Stimulated activated CD4-positive, alpha-beta T cell treated with anti-CD3 and anti-CD28 coated beads, Interleukin-1b, Interleukin-23, amount 100 ng/mL, for 1 hour (primary cell): ENCODE measurements at places on chromosomes 6 and 20.

GRCh38 chr6:7773322-7773721 lies 47.4 kb downstream of the BMP6 start:
- DNase-seq: no peak

- no peak for DNase-seq
Measured at GRCh38 chr20:57655809-57656155, 35.6 kb upstream of the ZBP1 start.

- no peak for DNase-seq
Measured at GRCh38 chr6:7680393-7681075, 45.4 kb upstream of the BMP6 start.

DNA sequence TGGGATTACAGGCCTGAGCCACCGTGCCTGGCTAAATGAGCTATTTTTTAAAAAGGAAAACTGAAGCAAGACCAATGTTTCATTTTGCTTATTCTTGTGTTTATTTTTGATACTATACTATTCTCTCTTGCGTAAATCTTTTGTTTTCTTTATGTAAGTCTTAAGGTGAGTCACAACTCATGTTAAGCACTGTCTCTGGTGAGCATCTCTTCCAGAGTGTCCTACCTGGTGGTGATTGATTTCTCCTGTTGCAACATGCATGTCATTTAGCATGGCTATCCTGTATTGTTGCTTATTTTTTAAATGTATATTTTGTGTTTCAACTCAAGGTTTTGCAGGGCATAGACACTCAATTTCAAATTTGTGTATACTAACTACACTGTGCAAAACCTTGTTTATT lies 336.0 kb downstream of the RFPL4B start:
- DNase-seq: no peak

DNA sequence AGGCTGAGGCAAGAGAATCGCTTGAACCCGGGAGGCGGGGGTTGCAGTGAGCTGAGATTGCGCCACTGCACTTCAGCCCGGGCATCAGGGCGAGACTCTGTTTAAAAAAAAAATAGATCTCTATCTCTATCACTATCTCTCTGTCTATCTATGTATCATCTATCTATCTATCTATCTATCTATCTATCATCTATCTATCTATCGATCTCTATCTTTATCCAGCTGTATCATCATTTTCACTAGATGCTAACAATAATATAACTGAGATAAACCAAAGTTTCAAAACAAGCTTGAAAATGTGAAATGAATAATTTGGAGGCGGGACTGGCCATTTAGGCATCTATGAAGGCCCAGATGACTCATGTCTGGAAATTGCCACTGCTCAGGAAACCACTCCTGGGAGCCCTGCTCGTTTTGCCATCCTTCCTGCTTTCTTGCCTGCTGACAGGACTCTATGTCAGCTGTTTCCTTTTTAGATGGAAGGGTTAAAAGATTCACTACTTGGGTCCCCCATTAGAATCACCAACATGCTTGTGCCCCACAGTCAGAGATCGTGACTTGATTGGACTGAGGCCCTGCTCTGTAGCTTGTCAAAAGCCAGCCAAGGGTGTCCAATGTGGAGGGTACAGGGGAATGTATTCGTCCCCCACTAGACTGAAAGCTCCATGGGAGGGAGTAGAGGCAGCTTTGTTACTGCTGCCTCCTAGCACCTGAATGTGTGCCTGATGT lies 61.7 kb downstream of the UTRN start:
- DNase-seq: no peak

DNA sequence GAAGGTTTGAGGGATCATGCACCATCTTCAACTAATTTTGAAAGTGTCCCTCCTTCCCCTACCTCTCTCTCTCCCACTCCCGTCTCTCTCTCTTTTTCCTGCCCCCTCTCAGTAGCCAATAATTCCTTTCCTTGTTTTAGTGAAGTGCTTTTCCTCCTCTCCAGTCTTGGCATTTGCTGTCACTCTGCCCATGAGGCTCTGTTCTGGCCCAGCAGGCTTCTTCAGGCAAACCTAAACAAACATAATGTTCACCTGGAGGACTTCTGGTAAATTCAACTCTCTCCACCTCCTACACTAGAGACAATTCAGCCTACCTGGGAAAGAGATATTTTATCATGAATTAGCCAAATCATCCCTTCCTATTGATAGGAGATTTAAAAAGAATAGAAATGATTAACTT lies 320.4 kb upstream of the RNF24 start:
- DNase-seq: no peak

- no peak for DNase-seq
Measured at GRCh38 chr20:9311132-9311531, 203.3 kb upstream of the LAMP5 start.

DNA sequence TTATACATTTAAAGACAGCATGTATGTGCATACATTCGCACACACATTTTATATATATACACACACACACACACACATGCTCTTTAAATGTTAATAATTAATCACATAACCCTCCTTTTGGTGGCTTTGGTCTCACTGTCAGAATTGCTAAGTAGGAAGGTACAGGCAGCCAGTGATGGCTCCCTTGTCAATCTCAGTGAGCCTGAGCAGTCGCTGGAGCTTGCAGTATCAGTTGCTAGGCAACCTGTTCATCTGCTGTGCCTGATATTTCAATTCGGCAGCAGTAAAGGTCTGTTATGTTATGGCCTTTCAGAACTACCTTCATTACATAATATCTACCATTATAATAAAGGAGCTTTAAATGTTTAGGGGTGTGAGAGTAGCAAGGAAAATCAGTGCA lies 374.3 kb downstream of the LMBRD1 start:
- DNase-seq: no peak

DNA sequence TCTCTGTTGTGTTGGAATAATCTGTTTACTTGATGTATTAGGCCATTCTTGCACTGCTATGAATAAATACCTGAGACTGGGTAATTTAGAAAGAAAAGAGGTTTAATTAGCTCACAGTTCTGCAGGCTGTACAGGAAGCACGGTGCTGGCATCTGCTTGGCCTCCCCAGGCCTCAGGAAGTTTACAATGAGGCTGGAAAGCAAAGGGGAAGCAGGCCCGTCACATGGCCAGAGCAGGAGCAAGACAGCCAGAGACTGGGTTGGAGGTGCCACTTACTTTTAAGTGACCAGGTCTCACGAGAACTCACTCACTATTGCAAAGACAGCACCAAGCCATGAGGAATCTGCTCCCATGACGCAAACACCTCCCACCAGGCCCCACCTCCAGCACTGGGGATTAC lies 50.6 kb upstream of the FUCA2 start:
- DNase-seq: no peak

- DNase-seq: no peak
Measured at GRCh38 chr6:128242765-128243403, 277.5 kb downstream of the PTPRK start.

DNA sequence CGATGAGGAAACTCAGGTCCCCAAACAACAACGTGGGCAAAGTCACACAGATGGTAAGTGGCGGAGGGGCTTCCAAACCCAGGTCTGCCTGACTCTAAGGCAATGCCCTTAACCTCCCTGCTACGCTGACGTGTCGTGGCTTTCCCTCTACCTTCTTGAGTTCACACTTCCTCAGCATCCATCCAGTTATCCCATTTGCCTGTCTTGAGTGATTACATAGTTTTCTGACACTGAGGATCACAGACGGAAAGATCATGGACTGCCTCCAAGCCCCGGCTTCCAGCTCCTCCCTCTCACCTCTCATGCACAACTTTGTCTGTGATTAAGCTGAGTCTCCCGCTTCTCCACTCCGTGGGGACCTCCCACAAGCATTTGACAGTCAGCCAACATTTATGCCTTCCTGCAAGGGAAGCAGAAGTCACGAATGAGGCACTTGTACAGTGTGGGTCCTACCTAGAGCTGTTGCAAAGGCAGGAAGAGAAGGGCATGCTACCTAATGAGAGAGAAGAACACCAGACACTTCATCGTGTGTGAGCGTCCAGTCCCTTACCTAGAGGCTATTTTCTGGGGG lies 33.8 kb downstream of the TBC1D7 start:
- DNase-seq: no peak

GRCh38 chr20:25690427-25690826 lies 6.2 kb downstream of the ZNF337 start:
- DNase-seq: no peak

GRCh38 chr20:14657266-14658005 lies 320.0 kb upstream of the FLRT3 start:
- no peak for DNase-seq

- DNase-seq: no peak
Measured at GRCh38 chr6:90446164-90446563, 140.7 kb downstream of the MAP3K7 start.

DNA sequence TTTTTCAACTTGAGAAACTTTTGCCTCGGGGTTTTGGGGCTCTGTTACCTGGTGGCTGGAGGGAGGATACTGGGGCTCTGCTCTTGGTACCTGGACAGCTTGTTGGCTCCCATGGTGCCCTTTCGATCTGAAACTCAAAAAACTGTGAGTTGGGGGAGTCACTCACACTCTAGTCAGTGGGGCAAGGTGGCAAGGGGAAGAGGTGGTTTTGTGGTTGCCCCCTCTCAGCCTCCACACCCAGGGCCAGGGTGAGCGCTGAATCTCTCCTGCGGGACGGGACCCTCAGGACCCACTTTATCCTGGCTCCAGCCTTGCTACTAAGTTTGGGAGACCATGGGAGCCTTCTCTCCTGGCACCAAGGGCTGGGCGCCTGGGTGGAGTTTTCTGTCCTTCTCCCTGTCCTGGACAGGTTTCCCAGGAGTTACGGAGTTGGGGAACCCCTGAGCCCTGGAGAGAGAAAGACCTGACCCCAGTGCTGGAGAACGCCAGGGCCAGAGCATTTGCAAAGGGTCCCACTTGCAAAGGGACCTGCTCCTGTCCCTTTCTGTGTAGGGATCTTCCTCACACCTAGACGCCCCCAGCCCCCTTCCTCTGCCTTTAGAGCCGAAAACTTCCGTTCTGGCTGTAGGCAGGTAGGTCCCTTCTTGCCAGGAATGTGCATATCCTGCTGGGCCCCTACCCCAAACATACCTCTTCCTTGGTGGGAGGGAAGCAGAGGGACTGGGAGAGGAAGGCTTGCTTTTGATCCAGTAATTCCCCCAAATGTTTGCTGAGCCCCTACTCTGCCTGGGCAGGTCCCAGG lies 2.9 kb downstream of the FOXP4 start:
- no peak for DNase-seq

- no peak for DNase-seq
Measured at GRCh38 chr20:49118307-49118706, 69.8 kb downstream of the STAU1 start.

DNA sequence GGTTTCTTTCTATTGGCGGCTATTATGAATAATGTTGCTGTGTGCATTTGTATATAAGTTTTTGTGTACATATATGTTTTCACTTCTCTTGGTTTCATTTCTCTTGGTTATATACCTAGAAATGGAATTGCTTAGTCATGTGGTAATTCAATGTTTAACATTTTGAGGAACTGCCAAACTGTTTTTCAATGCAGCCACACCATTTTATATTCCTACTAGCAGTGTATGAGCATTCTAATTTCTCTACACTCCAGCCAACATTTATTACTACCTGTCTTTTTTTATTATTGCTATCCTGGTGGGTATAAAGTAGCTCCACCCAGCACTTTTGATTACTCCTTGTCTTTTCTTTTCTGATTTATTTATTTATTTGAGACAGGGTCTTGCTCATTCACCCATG lies 54.8 kb downstream of the PHACTR2 start:
- no peak for DNase-seq

DNA sequence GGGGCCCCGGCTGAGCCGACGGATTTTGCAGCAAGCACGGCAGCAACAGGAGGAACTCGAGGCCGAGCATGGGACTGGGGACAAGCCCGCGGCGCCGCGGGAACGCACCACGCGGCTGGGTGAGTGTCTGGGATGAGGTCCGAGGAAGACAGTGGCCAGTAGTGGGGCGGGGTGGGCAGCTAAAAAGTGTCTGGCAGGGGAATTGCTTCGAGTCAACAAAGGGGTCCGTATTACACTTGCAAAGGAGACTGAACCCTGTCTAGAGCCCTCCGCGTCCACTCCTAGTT lies 356 bp downstream of the BYSL start:
- no peak for DNase-seq

- no peak for DNase-seq
Measured at GRCh38 chr6:9646342-9647070, 768.4 kb downstream of the TFAP2A start.

DNA sequence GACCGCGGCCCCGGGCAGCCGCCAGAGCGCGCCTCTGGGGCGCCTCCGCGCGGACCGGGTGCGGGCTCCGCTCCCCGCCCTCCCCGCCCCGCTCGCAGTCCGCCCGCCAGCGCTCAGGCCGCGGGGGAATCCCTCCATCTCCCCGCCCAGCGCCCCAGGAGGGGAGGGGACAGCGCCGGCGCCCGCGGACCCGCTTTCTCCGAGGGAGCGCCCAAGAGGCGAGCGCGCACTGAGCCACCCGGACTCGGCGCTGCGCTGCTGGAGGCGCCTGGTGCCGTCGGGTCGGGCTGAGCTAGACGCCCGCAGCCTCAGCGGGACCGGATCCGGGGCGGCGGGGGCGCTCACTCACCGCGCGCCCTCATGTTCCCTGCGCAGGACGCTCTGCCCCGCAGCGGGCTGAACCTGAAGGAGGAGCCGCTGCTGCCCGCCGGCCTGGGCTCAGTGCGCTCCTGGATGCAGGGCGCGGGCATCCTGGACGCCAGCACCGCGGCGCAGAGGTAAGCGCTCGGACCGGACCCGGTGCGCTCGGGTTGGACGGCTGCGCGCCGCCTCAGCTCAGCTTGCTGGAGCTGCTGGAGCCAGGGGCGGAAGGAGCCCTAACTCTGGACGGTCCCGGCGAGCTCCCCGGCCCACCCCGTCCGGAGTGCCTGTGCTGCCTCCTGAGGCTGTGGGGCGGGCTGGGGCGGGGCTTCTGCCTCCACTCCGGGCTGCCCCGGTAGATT lies 867 bp downstream of the EBF4 start:
- no peak for DNase-seq

GRCh38 chr6:69069881-69070280 lies 434.8 kb downstream of the ADGRB3 start:
- DNase-seq: no peak

- DNase-seq: no peak
Measured at GRCh38 chr6:89830170-89830809, 610 bp downstream of the CASP8AP2 start.

- DNase-seq: no peak
Measured at GRCh38 chr6:35312076-35312800, 14.6 kb downstream of the DEF6 start.

- DNase-seq: no peak
Measured at GRCh38 chr6:11920566-11920965, 91.5 kb upstream of the HIVEP1 start.

- no peak for DNase-seq
Measured at GRCh38 chr20:22322513-22322912, 261.9 kb downstream of the FOXA2 start.

DNA sequence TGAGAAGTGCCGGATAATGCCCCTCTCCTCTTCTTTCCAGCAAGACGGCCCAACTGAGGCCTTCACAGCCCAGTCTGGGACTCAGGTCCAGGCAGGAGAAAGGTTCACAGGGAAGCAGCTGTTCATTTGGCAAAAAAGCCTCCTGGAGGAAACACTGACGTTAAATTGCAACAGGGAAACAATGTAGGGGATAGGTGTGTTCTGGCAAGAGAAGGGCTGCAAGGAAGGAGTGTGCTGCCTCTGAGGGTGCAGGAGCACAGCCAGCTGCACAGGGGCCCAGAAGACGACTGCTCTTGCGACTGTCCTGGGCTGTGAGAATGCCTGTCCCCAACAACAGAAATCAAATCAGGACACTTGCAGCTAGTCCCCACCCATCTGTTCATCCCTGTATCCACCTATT lies 70.6 kb upstream of the PMEPA1 start:
- DNase-seq: no peak

- DNase-seq: no peak
Measured at GRCh38 chr6:624979-625378, 31.9 kb downstream of the HUS1B start.
